ENCODE measurements at places on chromosomes 16 and 17.

DNA sequence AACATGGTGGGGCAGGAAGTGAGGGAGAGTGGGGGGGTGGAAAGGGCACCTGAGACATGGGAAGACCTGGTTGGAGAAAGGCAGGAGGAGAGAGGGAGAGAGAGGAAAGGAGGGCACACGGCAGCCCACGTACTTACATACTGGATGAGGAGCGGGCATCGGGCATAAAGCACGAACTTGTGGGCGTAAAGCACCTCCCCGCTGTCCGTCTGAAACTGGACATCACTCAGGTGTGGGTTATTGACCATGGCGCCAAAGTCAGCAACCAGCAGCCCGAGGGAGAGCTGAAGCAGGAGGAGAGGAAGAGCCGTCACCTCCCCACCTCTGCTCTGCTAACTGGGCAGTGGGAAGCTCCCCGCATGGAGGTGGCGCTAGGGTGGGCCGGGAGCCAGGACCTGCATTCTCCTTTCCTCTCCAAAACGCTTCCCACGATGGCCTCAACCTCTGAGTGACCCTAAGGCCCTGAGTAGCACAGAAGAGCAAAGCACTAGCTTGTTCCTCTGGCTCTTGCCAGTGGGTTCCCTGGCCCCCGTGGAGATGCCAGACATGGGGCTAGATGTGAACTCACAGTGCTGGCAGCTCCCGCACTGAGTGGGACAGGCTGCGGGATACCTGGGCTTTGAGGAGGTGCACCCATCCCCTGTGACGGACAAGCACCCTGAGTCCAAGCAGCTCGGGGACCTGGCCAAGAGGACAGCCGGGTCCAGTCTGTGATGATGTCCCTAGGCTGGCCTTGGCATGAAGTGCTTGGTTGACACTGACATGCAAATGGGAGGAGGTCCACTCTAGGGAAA is 16.9 kb downstream of the SLX4 start:
- no peak for DNase-seq

GRCh38 chr17:83052241-83052564 is 27.2 kb upstream of the METRNL start:
- no peak for DNase-seq

DNA sequence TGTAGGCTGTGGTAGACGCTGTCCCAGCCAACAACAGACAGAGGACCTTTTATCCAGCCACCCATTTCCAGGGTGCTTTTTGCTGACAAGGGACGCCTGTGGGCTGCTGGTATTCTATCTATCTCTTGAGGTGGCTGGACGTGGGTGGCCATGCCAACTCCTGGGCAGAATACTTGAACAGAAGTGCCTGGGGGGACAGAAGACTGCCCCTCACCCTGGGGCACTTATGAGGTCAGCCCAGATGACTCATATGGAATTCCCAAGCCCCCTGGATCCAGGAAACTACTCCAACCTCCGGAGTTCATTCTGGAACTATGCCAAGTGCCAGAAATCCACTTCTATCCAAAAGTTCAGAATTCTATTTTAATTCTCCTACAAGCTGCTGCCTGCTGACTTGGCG is 61.3 kb downstream of the CDRT4 start:
- DNase-seq: no peak

GRCh38 chr17:57253362-57254065 is 2.8 kb upstream of the MSI2 start:
- DNase-seq: no peak

- no peak for DNase-seq
Observed at GRCh38 chr16:19882646-19883045, 2.0 kb downstream of the GPRC5B start.

DNA sequence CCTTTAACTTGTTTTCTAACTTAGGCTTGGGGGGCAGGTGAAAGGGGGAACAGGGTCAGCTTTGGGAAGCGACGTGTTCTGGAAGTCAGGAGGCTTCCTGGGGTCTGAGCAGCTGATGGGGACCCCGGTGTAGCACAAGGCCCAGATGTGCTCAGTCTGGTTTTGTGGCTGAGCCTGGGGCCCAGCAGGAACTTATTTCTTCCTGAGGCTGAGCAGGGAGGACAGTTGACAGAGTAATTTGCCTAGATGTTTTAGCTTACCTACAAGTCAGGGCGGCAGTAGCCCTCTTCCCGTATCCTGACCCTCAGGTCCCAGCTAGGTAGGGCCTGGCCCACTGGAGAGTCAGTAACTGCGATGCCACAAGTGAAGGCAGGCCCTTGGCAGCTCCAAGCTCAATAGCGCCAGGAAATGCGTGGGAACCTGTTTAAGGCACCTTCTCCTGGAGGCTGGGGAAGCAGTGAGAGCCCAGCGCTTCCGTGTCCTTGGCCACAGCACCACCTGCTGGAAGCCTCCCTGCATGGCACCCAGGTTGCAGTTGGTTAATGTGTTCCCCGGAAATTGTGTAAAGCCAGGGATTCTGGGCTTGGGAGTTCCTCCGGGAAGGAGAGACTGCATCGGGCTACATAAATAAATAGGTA is 5.2 kb downstream of the CCR7 start:
- DNase-seq: peak; percentile 89

DNA sequence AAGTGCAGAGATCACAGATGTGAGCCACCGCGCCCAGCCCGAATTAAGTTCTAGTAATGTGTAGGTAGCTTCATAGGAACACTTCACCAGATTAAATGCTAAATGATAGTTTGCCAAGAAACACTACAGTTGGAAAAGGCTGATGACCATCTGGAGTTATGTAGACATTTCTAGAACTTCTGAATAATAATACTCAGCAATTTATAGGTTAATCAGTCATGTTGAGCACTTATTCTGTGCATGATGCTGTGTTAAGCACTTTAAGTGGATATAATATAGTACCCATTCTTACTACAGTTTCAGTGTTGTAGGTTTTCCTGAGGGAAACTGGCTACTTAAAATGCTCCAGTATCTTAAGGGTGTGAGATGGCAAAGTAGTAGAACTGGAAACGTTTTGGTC is 45.2 kb downstream of the NUP93 start:
- DNase-seq: no peak

DNA sequence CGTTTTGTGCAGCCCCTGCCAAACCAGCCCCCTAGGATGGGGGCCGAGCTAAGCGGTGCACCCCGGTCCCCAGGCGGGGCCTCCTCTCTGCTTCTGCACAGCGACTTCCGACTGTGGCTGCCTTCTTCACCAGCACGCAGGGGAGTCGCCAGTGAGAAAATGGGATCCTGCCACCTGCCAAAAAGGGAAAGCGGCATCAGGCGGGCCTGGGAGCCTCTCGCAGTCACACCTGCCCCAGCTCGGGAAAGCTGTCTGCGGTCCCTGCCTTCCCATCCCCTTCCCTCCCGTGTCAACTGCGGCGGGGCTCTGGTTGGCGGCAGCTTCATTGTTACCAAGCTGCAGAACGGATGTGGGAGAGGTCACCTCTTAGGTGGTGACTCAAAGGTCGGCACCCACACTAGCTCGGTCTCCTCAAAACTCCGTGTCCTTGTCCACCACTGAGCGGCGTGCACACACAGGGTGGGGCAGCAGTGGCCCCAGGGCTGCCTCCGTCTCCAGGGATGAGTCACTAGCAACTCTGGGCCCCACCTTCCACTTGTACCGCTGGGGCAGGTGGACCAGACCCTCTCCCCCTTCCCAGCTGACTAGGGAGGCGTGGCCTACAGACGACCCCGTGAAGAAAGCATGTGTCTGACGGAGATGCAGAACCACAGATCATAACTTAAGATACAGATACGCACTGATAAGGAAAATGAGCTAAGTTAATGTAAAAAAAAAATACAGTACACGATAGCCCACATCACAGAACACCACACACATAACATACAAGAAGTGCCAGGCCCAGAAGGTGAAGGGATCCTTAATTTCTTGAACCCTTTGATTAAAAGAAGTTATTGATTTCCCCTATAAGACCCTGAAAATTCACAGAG is 1.5 kb upstream of the PCYT2 start:
- DNase-seq: no peak

DNA sequence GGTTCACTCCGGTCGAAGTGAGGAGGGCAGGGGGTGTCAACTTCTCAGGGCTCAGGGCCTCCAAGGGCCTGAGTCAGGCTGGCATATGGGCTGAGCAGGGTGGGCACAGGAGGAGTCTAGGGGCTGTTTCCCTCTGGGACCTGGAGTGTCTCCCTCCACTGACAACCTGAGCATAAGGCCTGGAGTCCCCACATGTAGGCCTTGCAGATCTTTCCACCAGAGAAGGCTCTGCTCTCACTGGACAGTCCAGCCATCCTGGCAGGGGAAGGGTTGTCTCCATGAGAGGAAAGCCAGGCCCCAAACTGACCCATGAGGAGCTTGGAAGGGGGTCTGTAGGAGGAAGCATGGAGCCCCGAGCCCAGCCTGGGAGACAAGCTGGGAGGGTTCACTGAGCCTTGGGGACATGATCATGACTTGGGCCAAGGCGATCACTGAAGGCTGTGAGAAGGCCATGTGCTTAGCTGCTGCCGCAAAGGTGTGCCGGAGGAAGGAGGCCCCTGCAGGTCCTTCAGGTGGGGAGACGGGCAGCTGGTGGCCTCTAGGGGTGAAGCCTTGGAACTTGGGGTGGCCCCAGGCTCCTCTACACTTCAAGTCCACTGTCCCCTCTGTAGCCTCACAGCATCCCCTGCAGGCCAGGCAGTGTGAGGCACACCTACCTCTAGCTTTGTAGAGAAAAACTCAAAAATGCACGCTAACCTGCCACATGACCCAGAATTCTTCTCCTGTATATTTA is 9.9 kb downstream of the CMTM2 start:
- no peak for DNase-seq

- DNase-seq: no peak
Observed at GRCh38 chr16:50967827-50968612, 183.1 kb downstream of the SALL1 start.

DNA sequence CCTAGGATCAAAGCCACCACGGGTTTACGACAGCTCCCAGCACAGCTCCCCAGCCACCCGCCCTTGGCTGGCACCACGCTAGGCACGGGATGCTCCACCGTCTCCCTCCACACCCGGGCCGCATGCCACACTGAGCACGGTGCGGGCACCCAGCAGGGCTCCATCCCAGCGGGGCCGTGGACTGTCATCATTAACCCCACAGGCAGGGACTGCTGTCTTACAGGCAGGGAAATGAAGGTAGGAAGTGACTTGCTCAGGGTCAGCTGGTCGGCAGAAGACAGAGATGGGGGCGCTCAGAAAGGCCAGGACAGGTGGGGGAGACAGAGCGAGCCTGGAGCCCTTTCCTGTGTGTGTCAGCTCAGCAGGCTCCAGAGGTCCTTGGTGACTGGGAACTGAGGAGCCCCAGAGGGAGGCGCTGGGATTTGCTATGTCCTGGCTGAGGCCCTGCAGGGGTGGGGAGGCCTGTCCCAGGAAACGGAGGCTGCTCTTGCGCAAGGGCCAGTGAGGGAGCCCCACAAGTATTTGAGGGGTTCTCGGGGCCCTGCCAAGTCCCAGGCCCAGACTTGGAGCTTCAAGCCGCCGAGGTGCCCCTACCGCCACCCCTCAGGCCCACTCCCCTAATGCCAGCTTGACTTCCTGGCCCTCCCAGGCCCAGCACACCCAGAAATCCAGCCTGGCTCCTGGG is 3.2 kb downstream of the UBALD1 start:
- no peak for DNase-seq

DNA sequence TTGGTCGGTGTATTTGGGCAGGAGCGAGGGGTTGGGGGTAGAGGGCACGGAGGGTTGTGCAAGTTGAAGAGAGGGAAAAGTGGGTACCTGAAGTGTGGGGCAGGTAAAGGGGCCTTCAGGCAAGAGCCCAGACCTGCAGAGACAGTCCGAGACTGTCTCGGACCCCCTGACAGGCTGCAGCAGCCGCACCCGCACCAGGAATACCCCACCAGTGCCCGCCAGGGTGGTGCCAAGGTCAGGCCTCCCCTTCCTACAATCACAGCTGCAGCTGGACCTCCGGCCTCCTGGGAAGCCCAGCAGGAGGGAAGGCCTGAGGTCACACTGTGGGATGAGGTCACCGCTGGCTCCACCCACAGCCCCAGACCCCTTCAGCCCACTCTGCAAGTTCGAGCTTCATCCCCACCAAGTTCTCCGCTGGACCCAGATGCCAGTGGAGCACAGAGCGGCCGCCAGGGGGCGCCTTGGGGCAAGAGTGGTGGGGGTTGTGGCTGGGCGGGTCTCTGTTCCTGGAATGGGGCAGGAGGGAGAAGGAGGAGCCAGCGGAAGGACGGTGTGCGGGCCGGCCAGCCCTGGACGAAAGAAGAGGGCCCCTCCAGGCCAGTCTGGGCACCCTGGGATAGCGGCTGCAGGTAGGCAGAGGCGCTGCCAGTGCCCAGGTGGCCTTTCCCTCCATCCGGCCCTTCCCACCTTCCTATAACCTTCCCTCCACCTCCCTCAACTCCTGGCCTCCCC is at the start of gene HSD3B7:
Gene HSD3B7, plus strand, starts transcription at position 539 of the 732 bp plus-strand sequence. CDS start 452 bp downstream, outside the sequence.
- peak; percentile 79 for DNase-seq
